ENCODE measurements at places on chromosomes 5 and 9. TPM values are rescaled to one million over a fixed set of nuclear protein-coding genes. Genes with fewer than 3 reads are reported as not detected.

ZDHHC21 gene
- 6.2 TPM for polyA plus RNA-seq

FCN1 gene
- polyA plus RNA-seq, result 8.0 TPM

IL7R gene
- 12.1 TPM for polyA plus RNA-seq

MARCOL gene
- polyA plus RNA-seq, result not detected

STC2 gene
- 2.0 TPM for polyA plus RNA-seq

IFNA8 gene
- not detected for polyA plus RNA-seq

FAM221B gene
- 17.1 TPM for polyA plus RNA-seq

AP3S1 gene
- 136 TPM for polyA plus RNA-seq

PCDHAC1 gene
- polyA plus RNA-seq, result 1.8 TPM

ZNF367 gene
- polyA plus RNA-seq, result 11.3 TPM

ARL14EPL gene
- 0.21 TPM for polyA plus RNA-seq

LCN10 gene
- 8.7 TPM for polyA plus RNA-seq

PCDHGA10 gene
- 1.2 TPM for polyA plus RNA-seq

FAM151B gene
- 2.8 TPM for polyA plus RNA-seq

POLR3G gene
- polyA plus RNA-seq, result 5.2 TPM

LHX2 gene
- polyA plus RNA-seq, result 3.4 TPM

SLC25A2 gene
- polyA plus RNA-seq, result 15.9 TPM

MARCHF3 gene
- polyA plus RNA-seq, result 81.9 TPM

SLC1A3 gene
- polyA plus RNA-seq, result 3.6 TPM

CER1 gene
- polyA plus RNA-seq, result not detected

RMRP gene
- polyA plus RNA-seq, result not detected

PAIP2 gene
- 297 TPM for polyA plus RNA-seq

FAM78A gene
- 48.0 TPM for polyA plus RNA-seq

PCDHB9 gene
- 4.8 TPM for polyA plus RNA-seq

AFAP1L1 gene
- polyA plus RNA-seq, result 11.9 TPM

TRIM14 gene
- 17.3 TPM for polyA plus RNA-seq

AGXT2 gene
- polyA plus RNA-seq, result 0.25 TPM

TEK gene
- 3.7 TPM for polyA plus RNA-seq

SPAG8 gene
- 81.5 TPM for polyA plus RNA-seq

SLC9A3 gene
- polyA plus RNA-seq, result 2.6 TPM

KIAA0825 gene
- 4.1 TPM for polyA plus RNA-seq

PTGER4 gene
- polyA plus RNA-seq, result 8.7 TPM

CEL gene
- 2.1 TPM for polyA plus RNA-seq

SLC46A2 gene
- polyA plus RNA-seq, result 1.9 TPM

WNT8A gene
- 1.4 TPM for polyA plus RNA-seq

C9orf40 gene
- 21.4 TPM for polyA plus RNA-seq

PCA3 gene
- not detected for polyA plus RNA-seq

F2RL2 gene
- polyA plus RNA-seq, result 0.20 TPM

F2RL1 gene
- polyA plus RNA-seq, result 2.3 TPM
